Esophagus muscularis mucosa (tissue), 4 donors: ENCODE measurements at places on chromosomes 1 and 21. TPM values are rescaled to one million over a fixed set of nuclear protein-coding genes. Genes with fewer than 3 reads are reported as not detected.

GRCh38 chr1:39418236-39418635 lies 73.2 kb upstream of the BMP8A start:
- H3K4me3 ChIP-seq = no peak overlapping the region
- no peaks in the 10 kb centered on the region for H3K27me3 ChIP-seq
- DNase-seq = no peak
- peaks cover 18% of the 10 kb centered on the region for H3K36me3 ChIP-seq

GRCh38 chr1:248404024-248404423 lies 1.2 kb downstream of the OR2T1 start:
- no peaks in the 10 kb centered on the region for H3K27me3 ChIP-seq
- H3K4me1 ChIP-seq = no peaks in the 10 kb centered on the region
- H3K27ac ChIP-seq = no peak overlapping the region
- no peak for DNase-seq
- no peaks in the 10 kb centered on the region for H3K36me3 ChIP-seq
- H3K4me3 ChIP-seq = no peak overlapping the region

DNA sequence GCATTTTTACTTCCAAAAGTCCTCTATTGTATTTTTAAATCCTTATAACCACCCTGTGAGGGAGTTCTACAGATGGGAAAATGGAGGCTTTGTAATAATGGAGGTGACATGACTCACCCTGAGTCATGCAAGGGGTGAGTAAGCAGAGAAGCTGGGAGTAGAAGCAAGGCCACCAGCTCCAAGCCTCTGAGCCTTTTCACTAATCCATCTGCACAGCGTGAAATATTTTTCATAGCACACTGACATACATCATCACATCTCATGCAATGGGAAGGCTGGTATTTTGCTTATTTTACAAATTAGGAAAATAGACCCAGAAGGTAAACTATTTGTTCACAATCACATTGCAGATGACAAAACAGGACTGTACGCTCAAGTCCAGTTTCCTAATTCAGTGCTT lies 96.9 kb downstream of the KCNH1 start:
- no peak overlapping the region for H3K27ac ChIP-seq
- H3K36me3 ChIP-seq = no peaks in the 10 kb centered on the region
- H3K4me1 ChIP-seq = no peaks in the 10 kb centered on the region
- no peaks in the 10 kb centered on the region for H3K27me3 ChIP-seq

- DNase-seq = no peak
- no peaks in the 10 kb centered on the region for H3K27me3 ChIP-seq
- H3K4me3 ChIP-seq = no peak overlapping the region
- no peak overlapping the region for H3K27ac ChIP-seq
- H3K4me1 ChIP-seq = peaks cover 24% of the 10 kb centered on the region
- no peaks in the 10 kb centered on the region for H3K36me3 ChIP-seq
These were observed 123.8 kb downstream of the OSBPL9 start for GRCh38 chr1:51740652-51741051.

GRCh38 chr1:208078752-208079151 lies 165.4 kb downstream of the PLXNA2 start:
- no peaks in the 10 kb centered on the region for H3K27me3 ChIP-seq
- no peak overlapping the region for H3K4me3 ChIP-seq
- peaks cover 73% of the 10 kb centered on the region for H3K36me3 ChIP-seq
- H3K4me1 ChIP-seq = no peaks in the 10 kb centered on the region
- DNase-seq = no peak

DNA sequence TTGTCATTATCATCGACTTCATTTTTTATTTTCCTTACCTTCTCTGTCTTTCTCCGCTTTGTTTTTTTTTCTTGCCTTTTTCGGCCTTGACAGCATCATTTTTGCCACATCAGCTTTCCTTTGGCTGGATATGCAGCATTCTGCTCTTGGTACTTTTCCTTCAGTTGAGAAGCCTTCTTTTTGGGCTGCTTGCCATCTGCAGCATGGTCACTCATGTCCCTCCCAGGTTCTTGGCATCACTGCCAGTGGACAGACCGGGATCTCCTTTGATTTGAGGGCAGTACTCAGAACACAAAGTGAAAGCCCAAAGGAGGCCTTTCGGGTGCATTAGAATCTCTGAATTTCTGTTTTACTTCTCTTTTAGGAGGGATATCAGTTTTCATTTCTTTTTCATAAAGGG lies 3.7 kb upstream of the PARP1 start:
- H3K4me3 ChIP-seq = no peak overlapping the region
- H3K27me3 ChIP-seq = no peaks in the 10 kb centered on the region
- H3K4me1 ChIP-seq = peaks cover 10% of the 10 kb centered on the region
- no peak for DNase-seq

- H3K4me1 ChIP-seq = peaks cover 39% of the 10 kb centered on the region
- no peak for DNase-seq
- H3K4me3 ChIP-seq = no peak overlapping the region
- H3K27me3 ChIP-seq = no peaks in the 10 kb centered on the region
These were observed 1.5 kb upstream of the ARHGEF11 start for GRCh38 chr1:157047062-157047410.

GRCh38 chr1:111786669-111787207 lies 31.0 kb downstream of the DDX20 start:
- no peaks in the 10 kb centered on the region for H3K27me3 ChIP-seq
- peak; percentile 77 for DNase-seq
- H3K27ac ChIP-seq = no peak overlapping the region
- no peaks in the 10 kb centered on the region for H3K4me1 ChIP-seq
- H3K4me3 ChIP-seq = no peak overlapping the region

GRCh38 chr21:16587141-16587581 lies 857.4 kb downstream of the USP25 start:
- peak overlapping the region; percentile 53 for H3K4me3 ChIP-seq
- H3K27ac ChIP-seq = peak overlapping the region; percentile 50
- peaks cover 25% of the 10 kb centered on the region for H3K4me1 ChIP-seq
- no peaks in the 10 kb centered on the region for H3K27me3 ChIP-seq

- no peaks in the 10 kb centered on the region for H3K4me1 ChIP-seq
- DNase-seq = no peak
- H3K4me3 ChIP-seq = no peak overlapping the region
- H3K27ac ChIP-seq = no peak overlapping the region
- no peaks in the 10 kb centered on the region for H3K36me3 ChIP-seq
- H3K27me3 ChIP-seq = no peaks in the 10 kb centered on the region
These were observed 4.3 kb downstream of the AMPD1 start for GRCh38 chr1:114691061-114691460.

DNA sequence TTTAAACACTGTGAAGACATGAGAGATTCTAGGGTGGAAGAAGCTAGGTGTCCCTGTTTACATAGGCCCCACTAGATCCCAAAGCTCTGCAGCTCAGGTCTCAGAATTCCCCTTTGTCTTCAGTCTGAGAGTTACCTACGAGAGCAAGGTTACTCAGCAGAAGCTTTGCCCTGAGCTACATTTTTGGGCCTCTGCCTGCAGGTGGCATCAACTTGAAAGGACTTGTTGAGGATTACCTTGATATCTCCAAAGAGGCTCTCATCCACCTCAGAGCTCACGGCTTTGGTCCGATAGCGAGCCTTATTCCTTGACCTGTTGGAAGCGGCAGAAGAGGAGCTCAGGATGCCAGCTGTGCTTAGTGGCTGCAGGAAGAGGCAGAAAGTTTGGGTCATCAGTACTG lies 7.0 kb downstream of the CFAP45 start:
- H3K4me1 ChIP-seq = peaks cover 17% of the 10 kb centered on the region
- H3K36me3 ChIP-seq = no peaks in the 10 kb centered on the region
- no peaks in the 10 kb centered on the region for H3K27me3 ChIP-seq
- no peak overlapping the region for H3K27ac ChIP-seq
- DNase-seq = no peak

GRCh38 chr1:10429868-10430215 lies 391 bp upstream of the CENPS start:
- H3K27ac ChIP-seq = peak overlapping the region; percentile 83
- DNase-seq = no peak
- H3K27me3 ChIP-seq = no peaks in the 10 kb centered on the region
- H3K4me1 ChIP-seq = peaks cover 8% of the 10 kb centered on the region
- peak overlapping the region; percentile 83 for H3K4me3 ChIP-seq

DNA sequence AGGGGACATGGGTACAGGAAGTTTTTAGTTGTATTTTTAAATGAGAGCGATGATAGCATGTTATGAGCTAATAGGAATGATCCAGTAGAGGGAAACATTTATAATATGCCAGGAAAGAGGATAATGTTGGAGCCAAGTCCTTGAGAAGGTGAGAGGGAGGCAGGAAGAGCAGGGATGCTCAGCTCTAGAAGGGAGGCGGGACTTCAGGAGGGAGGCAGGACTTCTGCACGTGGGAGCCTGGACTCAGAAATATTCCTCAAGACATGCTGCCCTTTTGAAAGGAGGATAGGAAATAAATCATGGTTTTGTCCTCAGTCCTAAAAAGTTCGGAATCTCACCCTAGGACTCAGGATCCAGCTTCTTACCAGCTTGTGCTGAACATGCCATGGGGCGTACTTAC lies 5.9 kb downstream of the ADARB1 start:
- DNase-seq = no peak
- no peak overlapping the region for H3K4me3 ChIP-seq
- H3K27ac ChIP-seq = peak overlapping the region; percentile 60
- H3K27me3 ChIP-seq = no peaks in the 10 kb centered on the region
- peaks cover 85% of the 10 kb centered on the region for H3K4me1 ChIP-seq

GRCh38 chr1:44919400-44919799 lies 67.0 kb downstream of the EIF2B3 start:
- no peak overlapping the region for H3K4me3 ChIP-seq
- H3K27me3 ChIP-seq = no peaks in the 10 kb centered on the region
- H3K36me3 ChIP-seq = no peaks in the 10 kb centered on the region
- peaks cover 1% of the 10 kb centered on the region for H3K4me1 ChIP-seq
- H3K27ac ChIP-seq = no peak overlapping the region
- DNase-seq = no peak

DNA sequence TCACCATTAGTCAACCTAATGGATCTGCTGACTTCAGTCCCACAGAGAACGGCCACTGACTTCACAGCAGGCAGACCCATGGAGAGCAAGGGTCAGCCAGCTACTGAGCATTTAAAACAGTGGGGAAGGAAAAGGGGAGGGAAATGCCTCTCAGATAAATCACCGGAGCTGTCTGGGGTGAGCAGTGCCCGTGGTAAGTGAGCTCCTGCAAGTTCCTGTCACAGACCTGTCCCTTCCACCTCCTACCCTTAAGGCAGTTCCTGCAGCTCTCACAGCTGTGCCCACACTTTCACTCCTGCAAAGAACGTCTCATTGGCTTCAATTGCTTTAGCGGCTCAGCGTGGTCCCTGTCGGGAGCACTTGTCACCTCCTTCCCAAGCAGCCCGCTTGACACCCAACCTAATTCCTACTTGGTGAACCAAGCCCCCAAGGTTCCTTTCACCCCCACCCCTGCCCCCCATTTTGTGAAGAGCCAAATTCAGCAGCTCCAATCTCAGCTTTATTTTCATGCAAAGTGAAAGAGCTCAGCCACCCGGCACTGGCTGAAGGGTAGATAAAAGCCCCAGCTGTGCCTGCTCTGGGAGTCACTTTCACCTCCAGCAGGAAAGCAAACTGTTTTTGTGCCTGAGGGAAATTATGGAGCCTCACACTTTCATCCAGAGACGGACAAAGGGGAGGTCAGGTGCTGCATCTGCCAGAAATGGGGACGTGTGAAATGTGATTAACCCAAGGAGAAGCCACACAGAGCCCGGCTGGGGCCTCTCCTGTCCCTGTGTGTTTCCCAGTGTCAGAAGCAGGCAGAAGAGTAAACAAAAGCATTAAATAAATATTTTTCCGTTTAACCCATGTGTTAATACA lies 306.2 kb downstream of the TTLL7 start:
- no peaks in the 10 kb centered on the region for H3K36me3 ChIP-seq
- DNase-seq = no peak
- no peaks in the 10 kb centered on the region for H3K27me3 ChIP-seq
- H3K4me1 ChIP-seq = peaks cover 7% of the 10 kb centered on the region

- H3K4me3 ChIP-seq = no peak overlapping the region
- H3K36me3 ChIP-seq = no peaks in the 10 kb centered on the region
- no peak overlapping the region for H3K27ac ChIP-seq
- H3K27me3 ChIP-seq = no peaks in the 10 kb centered on the region
- no peak for DNase-seq
These were observed 38.5 kb downstream of the EPHA2 start for GRCh38 chr1:16117369-16117768.

DNA sequence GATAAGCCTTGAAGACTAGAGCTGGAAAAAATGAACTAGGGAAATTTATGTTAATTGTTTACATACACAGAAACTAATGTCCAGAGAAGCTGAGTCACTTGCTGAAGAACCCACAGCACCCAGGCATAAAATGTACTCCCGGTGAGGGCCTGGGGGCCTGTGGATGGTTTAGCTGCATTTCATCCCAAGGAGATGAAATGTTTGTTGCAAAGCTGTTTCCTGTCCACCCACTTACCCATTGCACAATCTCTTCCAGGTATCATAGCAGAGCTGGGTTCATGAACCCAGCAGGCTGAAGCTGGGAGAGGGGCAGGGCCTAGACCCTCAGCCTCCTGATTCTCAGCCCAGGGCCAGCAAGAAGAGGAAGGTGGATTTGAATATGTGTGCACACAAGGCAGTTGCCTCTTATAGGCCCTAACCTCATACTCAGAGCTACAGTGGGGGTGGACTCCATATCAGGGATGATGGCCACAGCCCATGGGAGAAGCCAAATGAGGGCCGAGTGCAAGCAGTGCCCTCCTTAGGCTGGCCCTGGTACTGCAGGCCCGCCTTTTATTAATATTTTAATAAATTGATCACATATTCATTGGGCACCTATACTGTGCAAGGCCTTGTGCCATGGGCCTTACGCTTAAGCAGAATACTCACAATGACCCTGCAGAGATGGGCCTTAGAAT lies 110.8 kb downstream of the LACTBL1 start:
- no peaks in the 10 kb centered on the region for H3K4me1 ChIP-seq
- H3K27me3 ChIP-seq = no peaks in the 10 kb centered on the region
- H3K36me3 ChIP-seq = no peaks in the 10 kb centered on the region
- no peak for DNase-seq
- no peak overlapping the region for H3K27ac ChIP-seq
- H3K4me3 ChIP-seq = no peak overlapping the region

GRCh38 chr1:47407481-47407880 lies 8.6 kb upstream of the FOXE3 start:
- H3K4me3 ChIP-seq = no peak overlapping the region
- no peak for DNase-seq
- no peak overlapping the region for H3K27ac ChIP-seq
- no peaks in the 10 kb centered on the region for H3K4me1 ChIP-seq
- H3K27me3 ChIP-seq = no peaks in the 10 kb centered on the region

- H3K36me3 ChIP-seq = no peaks in the 10 kb centered on the region
- H3K27me3 ChIP-seq = no peaks in the 10 kb centered on the region
- DNase-seq = no peak
- H3K4me3 ChIP-seq = no peak overlapping the region
These were observed 61.2 kb upstream of the CCDC190 start for GRCh38 chr1:162922201-162922600.

- peak within 1 kb of the TSS; percentile 86 for H3K27ac ChIP-seq
- peak within 1 kb of the TSS; percentile 75 for H3K4me3 ChIP-seq
- H3K36me3 ChIP-seq = peaks cover 4% of the 10 kb centered on the region
- no peak for DNase-seq
- no peaks in the 10 kb centered on the region for H3K27me3 ChIP-seq
These were observed at the start of gene TCEA3 for GRCh38 chr1:23424293-23425192. Gene TCEA3 (minus strand): TSS chr1:23424748. CDS start chr1:23424633, 115 bp downstream.

The CLDN19 gene
- not detected for total RNA-seq

The KIF26B gene
- total RNA-seq = 0.13 TPM

The WDR64 gene
- not detected for total RNA-seq

The TEDDM1 gene
- not detected for total RNA-seq

The CHRNB2 gene
- total RNA-seq = 0.65 TPM

The UBE2U gene
- not detected for total RNA-seq

The CSDE1 gene
- total RNA-seq = 1,394 TPM

The S100A14 gene
- 1.0 TPM for total RNA-seq

The FCRL1 gene
- total RNA-seq = 0.66 TPM

The GFI1 gene
- 0.63 TPM for total RNA-seq

The TOMM20 gene
- 90.5 TPM for total RNA-seq

The MYOM3 gene
- total RNA-seq = 2.5 TPM

The MIER1 gene
- total RNA-seq = 56.5 TPM

The CHAF1B gene
- 0.83 TPM for total RNA-seq
